Retinal pigment epithelial cell (primary cell): ENCODE measurements at places on chromosomes 11 and 22.

DNA sequence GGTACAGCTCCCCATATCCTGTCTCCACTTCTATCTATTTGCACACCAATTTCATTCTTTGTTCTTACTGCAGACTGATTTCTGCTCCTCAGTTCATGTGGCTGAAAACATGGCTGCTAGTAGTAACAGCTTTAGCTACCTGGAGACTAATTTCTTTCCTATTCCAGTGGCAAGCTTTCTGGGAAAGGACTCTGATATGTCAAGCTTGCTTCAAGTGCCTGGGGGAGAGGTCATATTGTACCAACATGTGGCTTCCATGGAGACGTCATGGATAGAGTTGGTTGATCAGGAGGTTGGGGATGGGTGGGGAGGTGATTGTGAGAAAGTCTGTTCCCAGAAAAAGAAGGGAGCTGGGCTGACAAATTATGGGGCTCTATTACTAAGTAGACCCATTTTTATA is 44.9 kb downstream of the ADM start:
- no peak for DNase-seq

DNA sequence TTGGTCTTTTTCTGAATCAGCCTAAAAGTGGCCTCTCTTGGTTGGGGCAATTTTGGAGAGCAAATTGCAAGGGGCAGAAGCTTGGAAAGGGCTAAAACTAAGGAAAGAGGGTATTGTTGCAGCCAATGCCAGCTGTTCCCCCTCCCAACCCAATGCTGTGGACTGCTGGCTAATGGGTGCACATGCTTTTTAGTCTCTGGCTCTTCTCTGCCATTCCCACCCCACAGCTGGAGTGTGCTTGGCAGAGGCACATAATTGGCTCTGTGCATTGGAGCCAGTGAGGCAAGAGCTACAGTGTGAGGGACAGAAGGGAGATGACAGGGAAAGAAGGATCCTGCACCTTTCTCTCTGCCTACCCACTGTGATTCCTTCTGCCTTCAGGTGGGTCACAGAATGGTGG is 140.0 kb downstream of the NECTIN1 start:
- DNase-seq, result no peak

DNA sequence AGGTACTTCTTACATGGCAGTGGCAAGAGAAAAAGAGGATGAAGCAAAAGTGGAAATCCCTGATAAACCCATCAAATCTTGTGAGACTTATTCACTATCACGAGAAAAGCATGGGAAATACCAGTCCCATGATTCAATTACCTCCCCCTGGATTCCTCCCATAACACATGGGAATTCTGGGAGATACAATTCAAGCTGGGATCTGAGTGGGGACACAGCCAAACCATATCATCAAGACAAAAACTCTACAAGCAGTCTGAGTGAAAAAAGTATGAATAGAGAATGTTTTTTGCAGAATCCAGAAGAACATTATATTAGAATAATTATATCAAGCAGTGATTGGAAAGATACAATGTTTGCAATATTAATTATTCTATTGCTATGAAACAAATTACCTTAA is 893.7 kb downstream of the FAM181B start:
- DNase-seq, result no peak

GRCh38 chr22:19824926-19825339 is 29.7 kb downstream of the GNB1L start:
- DNase-seq, result no peak

DNA sequence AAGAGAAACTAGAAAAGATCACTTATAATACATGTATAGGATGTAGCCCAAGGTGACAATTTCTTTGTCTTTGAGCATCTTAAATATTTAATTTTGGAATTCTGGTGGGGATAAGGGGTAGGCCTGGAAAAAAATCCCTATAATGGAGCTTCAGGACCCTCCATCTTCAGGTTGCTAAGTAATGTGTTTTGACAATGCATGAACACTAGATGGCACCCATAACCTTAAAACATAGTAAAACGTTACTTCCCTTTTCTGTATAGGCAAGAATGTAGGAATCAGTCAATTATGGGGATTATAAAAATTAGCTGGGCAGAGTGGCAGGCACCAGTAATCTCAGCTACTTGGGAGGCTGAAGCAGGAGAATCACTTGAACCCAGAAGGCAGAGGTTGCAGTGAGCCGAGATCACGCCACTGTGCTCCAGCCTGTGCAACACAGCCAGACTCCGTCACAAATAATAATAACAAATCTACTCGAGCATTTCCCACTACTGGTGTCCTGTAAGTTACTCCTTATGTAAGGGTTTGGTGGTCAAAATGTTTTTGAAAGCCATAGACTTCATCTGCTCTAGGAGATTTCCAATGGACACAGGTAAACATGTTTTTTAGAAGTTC is 541.9 kb upstream of the CCDC90B start:
- DNase-seq, result peak; percentile 26

GRCh38 chr11:22430141-22430541 is 92.0 kb downstream of the SLC17A6 start:
- no peak for DNase-seq

- DNase-seq, result no peak
Measured at GRCh38 chr11:79794057-79794456, 353.2 kb upstream of the TENM4 start.

DNA sequence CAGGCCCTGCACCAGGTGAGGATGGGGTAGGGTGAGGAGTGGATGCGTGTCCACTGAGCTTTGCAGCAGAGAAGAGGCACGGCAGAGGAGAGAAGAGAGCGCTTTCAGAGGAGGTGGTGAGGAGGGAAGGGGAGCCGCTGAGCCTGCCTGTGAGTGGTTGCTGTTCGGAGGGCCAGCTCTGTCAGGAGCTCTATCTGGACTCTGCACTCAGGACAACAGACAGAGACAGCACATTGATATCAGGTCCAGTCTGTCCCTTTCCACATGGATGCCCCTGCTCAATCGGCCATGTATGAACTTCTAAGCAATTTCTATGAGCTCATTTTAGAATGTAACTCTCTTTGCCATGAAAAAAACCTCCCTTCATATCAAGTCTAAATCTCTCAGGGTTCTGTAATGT is 158.6 kb downstream of the KIRREL3 start:
- DNase-seq, result no peak

- no peak for DNase-seq
Measured at GRCh38 chr22:48627966-48628365, 1199.7 kb downstream of the BRD1 start.

DNA sequence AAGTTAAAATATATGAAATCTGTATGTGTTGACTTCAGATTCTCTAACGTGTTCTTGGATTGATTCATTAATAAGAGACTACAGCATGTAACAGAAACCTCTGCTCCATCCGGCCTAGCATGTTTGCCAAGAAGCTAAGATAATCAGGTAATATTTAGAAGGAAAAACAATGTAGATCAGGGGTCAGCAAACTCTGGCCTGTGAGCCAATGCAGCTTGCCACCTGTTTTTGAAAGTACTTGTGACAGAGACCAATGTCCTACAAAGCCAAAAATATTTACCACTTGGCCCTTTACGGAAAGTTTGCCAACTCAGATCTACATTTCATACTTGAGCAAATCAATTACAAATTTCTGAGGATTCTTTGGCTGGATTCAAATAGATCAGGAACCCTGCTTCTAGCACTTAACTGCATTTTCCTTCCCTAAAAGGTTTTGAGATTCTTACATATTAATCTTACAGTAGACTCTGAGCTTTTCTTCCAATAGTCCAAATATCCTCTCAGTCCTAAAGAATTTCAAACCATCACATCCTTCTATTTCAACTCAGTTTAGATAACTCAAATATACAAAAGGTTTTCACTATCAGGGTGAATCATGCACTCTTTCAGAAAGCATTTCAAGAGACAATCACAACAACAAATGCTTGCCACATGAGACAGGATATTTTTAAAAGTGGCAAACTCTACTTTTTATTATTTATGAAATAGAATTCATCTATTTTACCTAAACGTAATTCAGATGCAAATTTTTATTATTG is 29.5 kb downstream of the APOL5 start:
- DNase-seq, result no peak

- DNase-seq, result no peak
Measured at GRCh38 chr11:108713076-108713790, 48.4 kb downstream of the DDX10 start.

DNA sequence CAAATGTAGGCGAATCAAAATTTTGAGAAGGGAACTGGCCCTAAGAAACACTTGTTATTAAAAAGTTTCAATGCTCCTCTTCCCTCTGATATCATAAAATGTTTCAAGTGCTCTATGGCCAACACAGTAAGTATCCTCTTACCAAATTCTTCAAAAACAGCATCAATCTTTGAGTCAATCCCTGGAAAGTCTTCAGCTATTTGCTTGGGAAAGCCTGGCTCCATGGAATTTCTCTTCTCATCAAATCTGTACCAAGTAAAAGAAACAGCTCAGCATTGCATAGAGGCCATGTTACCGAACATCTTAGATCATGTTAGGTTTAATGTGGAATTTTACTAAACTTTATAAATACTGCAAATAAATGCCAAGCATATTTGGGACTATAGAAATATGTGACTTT is 6.3 kb downstream of the MMP3 start:
- DNase-seq, result no peak
